ENCODE measurements at places on chromosomes 4 and X.
A peak's percentile ranks its signal among the peaks of the same experiment; 100 is the strongest.

DNA sequence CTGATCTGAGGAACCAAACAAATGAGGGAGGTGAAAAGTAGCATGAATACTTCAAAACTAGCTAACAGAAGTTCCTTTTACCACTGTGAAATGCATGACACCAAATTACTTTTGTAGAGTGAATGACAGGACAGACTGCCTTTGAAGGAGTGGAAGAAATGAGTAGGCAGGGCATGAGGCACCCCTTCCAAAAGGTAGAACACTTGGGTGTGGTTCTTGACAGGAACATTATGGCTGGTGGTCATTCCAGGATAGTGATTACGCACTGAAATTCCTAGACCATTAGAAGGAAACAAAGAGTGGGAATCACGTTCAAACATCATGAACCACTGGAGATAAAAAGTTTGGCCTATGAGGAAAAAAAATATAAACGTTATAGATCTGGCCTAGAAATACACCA, 4.9 kb downstream of the HUWE1 start:
- no peak for DNase-seq

GRCh38 chr4:6021831-6022606, 3.8 kb upstream of the C4orf50 start:
- no peak for DNase-seq

GRCh38 chrX:97895751-97896150, 1012.0 kb downstream of the RPA4 start:
- DNase-seq = no peak

GRCh38 chrX:45454290-45454689, 253.6 kb upstream of the DIPK2B start:
- peak; percentile 34 for DNase-seq

DNA sequence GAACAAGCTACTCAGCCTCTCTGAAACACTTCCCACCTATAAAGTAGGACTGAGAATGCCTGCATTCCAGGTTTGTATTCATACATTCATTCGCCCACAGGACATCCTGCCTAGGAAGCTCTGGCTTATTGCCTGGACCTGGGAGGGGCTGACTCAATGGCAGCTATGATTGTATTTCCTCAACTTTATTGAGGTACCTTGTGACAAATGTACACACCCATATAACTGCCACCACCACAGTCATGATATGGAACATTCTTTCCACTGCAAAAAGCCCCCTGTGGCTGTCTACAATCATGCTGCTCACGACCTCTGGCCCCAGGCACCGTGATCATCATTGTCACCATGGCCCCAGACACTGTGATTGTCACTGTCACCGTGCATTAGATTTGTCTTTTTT, 68.3 kb downstream of the ABLIM2 start:
- no peak for DNase-seq

GRCh38 chr4:115781528-115782146, 668.2 kb upstream of the NDST4 start:
- DNase-seq = peak; percentile 33

GRCh38 chr4:165204462-165204830, 2.9 kb upstream of the KLHL2 start:
- DNase-seq = no peak

GRCh38 chr4:22921936-22922335, 229.2 kb downstream of the GBA3 start:
- no peak for DNase-seq

GRCh38 chrX:10176121-10177003, 19.6 kb downstream of the CLCN4 start:
- DNase-seq = no peak

GRCh38 chr4:79893456-79893855, 179.6 kb downstream of the ANTXR2 start:
- no peak for DNase-seq

DNA sequence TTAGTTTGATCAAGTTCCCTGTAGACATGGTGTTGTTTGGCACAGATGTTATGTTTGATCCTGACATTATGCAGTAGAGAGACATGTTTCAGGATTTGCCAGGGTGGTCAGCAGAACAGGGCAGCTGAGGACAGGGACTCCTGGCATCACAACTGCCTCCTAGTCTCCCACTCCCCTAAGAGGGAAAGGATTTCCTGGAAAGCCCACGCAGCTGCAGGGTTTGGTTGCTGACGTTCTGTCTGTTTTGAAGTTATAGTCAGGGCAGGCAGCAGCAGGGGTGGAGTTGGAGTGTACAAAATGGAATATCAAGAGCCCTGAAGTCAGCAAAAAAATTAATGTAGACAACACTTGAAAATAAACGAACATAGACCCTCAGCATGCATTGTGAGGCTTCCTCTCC, 125.4 kb downstream of the CPE start:
- DNase-seq = no peak

DNA sequence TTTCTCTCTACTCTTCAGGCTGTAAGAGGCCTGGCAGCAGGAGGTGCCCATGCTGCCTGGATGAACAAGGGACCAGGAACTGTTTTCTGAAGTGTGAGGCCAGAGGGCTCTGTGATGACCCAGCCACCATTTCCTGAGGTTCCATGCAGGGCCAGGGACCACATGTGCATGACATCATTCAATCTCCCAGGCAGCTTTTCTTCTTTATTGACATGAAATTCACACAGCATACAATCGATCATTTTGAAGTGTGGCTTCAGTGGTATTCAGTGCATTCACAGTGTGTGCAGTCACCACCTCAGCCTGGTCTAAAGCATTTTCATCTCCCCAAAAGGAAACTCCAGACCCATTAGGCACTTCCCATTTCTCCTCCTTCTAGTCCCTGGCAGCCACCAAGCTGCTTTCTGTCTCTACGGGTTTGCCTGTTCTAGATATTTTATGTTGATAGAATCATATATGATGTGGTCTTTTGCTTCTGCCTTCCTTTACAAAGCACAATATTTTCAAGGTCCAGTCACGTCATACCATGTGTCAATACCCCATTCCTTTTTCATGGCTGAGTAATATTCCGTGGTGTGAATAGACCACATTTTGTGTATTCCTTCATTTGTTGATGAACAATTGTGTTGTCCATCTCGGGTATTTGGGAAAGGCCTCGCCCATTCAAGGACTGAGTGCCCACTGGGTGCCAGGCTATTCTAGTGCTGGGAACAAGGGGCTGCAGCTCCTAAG, 93.1 kb downstream of the PSAPL1 start:
- no peak for DNase-seq

GRCh38 chr4:143335979-143336780, 496 bp upstream of the GAB1 start:
- peak; percentile 90 for DNase-seq

GRCh38 chrX:53262918-53263394, 18.4 kb downstream of the IQSEC2 start:
- DNase-seq = no peak

DNA sequence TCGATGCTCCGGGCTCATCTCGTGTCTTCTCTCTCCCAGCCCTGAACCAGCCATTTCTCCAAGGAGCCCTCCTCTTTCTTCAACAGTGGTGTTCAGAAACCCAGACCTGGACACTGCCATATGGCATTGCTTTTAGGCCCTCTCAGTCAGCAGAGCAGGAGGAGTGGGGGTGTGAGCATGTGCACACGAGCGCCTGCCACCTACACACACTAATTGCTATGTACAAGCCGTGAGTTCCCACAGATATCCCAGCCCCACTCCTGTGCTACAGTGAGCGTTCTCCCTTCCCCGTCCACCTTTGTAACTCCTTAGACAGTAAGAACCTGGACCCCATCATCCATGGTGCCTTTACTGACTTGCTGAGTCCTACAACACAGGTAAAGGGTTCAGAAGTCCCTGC, 53.8 kb downstream of the TNIP2 start:
- DNase-seq = no peak

GRCh38 chr4:181364504-181364903, 878.7 kb upstream of the TENM3 start:
- no peak for DNase-seq

DNA sequence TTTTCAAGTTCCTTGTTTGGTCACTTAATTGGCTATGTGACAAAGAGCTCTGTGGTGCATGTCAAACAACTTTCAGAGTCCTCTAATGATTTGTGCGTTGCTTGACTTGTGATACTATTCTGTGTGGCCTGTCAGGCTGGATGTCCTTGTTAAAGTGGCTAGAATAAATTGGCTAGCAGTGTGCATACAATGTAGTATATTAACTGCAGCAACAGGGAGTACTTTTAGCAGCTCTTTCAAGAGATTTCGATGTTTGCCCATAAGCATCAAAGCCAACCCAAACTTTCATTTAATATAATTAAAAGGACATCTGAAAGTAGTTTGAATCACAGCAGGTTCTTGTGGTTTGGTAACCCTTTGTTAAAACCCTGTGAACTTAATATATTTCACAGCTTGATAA, 718.9 kb downstream of the ADGRL3 start:
- DNase-seq = no peak

- DNase-seq = no peak
Measured at GRCh38 chr4:95674521-95674981, 125.8 kb upstream of the UNC5C start.

DNA sequence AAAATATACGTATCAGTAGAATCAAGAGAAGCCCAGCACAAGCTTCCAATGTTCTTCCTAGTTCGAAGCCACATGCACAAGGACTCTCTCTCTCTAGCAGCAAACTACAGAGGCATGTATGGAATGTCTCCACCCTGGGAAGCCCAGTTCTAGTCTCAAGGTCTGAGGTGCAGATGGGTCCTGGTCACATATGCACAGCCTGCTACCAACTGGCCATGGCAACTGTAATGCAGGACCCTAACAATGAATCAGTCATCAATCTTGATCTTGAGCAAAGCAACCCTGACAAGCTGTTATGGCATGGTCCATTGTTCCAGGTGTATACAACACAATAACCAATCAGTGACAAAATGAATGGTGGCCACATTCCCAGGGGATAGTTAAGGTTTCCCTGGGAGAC, 55.8 kb downstream of the MBNL3 start:
- no peak for DNase-seq
